ENCODE measurements at places on chromosomes 11 and 22.
A peak's percentile ranks its signal among the peaks of the same experiment; 100 is the strongest.

DNA sequence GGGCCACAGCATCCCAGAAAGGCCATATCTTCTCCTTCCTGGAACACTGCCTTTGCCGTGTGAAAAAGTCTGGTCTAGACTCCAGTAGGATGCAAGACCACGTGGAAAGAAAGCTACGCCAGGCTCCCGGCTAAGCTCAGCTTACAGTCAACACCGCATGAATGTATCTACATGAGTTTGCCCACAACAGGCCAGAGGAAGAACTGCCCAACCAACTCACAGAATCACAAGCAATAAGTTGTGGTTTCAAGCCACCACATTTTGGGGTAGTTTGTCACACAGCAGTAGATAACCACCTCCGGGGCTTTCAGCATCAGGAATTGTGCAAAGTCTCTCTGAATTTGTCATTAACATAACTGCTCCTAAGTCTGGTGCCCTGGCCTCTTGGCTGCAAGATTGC, 27.3 kb downstream of the HSPA8 start:
- DNase-seq = no peak

DNA sequence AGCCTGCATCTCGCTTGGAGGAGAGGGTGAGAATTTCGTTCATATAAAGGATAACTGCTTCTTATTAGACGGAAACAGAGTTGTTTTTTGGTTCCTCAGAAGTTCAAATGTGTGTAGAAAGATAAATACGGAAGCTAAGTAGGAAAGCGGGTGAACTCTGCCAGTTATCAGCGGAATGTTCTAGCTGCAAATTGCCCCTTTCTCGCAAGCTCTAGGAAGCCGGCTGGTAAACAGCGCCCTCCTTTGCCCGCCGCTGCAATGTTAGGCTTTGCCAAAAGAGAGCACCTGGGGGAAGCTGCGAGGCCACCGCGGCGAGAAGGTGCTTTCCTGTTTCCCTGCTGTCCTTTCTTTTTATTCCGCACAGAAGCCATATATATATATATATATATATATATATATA, 67.0 kb downstream of the IGLL5 start:
- DNase-seq = peak; percentile 90

GRCh38 chr11:91199866-91200265, 977.0 kb upstream of the CHORDC1 start:
- no peak for DNase-seq

DNA sequence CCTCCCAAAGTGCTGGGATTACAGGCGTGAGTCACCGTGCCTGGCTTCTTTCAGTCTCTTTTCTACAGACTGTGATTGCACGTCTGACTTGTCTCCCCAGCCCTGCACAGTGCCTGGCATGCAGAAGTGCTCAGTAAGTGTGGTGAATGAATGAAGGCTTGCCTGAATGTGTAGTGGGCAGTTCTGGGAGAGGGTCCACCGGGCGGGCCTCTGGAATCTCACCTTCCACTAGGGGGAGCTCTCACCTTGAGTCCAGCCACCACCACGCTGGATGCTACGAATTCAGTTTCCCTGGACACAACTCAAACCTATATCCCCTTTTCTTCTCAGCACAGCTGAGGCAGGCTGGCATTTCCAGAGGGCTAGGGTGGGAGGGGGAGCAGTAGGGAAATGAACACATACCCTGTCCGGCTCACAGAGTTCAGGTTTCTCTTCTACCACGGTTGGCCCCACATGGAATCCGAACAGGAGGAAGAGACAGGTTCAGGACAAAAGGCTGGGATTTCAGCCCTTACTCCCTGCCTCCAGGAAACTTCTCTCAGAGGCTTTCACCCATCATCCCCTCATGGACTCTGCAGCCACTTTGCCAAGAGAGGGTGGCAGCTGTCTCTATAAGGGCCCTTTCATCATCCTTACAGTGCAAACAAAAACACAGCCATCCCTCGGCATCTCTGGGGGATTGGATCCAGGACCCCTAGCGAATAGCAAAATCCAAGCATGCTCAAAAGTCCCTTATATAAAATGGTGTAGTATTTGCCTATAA, 86.8 kb downstream of the NECTIN1 start:
- peak; percentile 69 for DNase-seq

- DNase-seq = no peak
These were observed 25.4 kb upstream of the BSX start for GRCh38 chr11:123006860-123007542.

DNA sequence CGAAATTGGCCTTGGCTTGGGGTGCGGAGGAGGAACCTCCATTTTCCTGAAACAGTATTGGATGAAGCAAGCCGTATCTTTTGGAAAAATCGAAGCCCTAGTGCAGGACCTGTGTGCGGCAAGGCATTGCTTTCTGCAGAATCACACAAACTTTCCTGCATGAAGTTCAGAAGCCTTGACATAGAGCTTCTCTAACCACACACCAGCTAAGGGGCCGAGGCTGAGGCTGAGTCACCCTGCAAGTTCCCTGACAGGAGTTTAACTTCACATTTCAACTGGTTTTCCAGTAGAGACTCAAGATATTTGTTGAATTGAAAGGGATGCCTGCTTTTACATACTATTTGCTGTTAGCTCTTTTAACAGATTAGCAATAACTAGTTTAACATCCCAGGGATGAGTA, 67.8 kb downstream of the TCF20 start:
- DNase-seq = no peak

- DNase-seq = no peak
These were observed 802.3 kb upstream of the ARHGAP42 start for GRCh38 chr11:99884750-99885149.

DNA sequence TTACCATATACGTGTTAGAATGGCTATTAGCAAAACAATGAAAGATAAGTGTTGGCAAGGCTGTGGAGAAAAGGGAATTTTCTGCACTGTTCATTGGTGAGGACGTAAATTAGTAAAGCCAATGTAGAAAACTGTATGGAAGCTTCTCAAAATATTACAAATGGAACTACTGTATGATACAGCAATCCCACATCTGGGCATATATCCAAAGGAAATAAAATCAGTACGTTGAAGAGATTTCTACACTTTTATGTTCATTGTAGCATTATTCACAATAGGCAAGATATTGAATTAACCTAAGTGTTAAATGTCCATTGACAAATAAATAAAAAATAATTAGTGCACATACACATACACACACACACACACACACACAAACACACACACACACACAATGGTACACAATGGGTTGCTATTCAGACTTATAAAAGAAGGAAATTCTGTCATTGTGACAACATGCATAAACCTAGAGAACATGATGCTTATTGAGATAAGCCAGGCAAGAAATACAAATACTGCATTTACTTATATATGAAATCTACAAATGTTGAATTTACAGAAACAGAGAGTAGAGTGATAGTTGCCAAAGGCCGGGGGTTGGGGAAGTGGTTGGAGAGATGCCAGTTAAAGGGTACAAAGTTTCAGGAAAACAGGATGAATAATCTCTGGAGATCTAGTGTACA, 565.8 kb upstream of the LRRC4C start:
- DNase-seq = no peak

DNA sequence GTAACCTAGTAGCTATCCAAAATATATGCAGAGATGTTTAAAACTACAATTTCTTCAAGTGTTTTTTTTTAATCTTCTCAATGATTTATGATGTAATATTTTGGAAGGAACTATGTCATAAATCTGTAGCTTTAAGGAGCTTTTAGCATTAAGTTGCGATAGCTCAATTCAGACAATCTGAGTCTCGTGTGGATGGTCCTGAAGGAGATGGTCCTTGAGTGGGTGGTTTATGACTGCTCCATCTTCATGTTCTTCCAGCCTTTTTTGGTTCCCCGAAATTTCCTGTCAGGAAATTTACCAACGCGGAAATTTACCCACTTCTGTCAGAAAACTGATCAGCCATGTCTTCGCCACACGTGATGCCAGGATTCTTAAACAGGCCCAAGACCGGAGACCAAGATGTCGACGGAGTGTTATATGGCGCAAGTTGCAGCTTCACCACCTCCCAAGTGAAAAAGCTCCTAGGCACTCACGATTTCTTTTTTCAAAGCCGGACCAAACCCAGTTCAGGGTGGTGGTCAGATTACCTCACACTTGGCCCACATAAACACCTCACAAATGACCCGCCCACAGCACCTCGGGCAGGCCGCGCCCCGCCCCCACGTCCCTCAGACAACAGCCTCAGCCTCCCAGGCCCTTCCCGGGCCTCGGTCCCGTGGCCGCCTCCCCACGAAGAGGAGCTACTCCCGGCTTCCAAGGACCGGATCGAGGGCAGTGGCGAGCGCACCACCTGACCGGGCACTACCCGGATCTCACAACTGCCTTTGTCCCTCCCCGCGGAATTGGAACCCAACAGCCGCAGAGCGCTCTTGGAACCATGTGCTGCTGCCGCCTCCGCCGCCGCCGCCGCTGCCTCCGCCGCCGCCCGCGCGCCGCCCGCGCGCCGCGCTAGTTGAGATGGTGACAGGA, at the start of gene MORC2:
Gene MORC2, minus strand, starts transcription at position 760 of the 909 bp plus-strand sequence. CDS start 885 bp downstream, outside the sequence.
- peak; percentile 73 for DNase-seq

- no peak for DNase-seq
These were observed 4.6 kb downstream of the EWSR1 start for GRCh38 chr22:29272624-29273023.

GRCh38 chr11:36394926-36395325, 98.8 kb downstream of the PRR5L start:
- DNase-seq = no peak

DNA sequence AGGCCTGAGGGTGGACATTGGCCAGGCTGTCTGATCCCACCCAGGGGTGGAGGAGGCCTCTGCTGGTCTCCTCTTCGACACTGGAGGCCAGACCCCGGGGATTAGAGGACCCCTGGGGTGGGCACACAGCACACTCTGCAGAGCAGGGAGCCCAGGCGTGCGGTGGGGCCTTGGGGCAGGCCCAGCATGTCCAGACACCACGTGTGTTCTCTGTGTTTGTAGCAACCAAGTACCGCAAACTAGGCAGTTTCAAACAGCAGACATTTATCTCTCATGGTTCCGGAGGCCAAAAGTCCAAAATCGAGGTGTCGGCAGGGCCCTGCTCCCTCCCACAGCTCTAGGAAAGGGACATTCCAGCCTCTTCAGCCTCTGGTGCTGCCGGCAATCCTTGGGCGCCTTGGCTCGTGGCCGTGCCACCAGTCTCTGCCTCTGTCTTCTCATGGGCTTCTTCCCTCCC, 1.5 kb downstream of the PANX2 start:
- DNase-seq = no peak

DNA sequence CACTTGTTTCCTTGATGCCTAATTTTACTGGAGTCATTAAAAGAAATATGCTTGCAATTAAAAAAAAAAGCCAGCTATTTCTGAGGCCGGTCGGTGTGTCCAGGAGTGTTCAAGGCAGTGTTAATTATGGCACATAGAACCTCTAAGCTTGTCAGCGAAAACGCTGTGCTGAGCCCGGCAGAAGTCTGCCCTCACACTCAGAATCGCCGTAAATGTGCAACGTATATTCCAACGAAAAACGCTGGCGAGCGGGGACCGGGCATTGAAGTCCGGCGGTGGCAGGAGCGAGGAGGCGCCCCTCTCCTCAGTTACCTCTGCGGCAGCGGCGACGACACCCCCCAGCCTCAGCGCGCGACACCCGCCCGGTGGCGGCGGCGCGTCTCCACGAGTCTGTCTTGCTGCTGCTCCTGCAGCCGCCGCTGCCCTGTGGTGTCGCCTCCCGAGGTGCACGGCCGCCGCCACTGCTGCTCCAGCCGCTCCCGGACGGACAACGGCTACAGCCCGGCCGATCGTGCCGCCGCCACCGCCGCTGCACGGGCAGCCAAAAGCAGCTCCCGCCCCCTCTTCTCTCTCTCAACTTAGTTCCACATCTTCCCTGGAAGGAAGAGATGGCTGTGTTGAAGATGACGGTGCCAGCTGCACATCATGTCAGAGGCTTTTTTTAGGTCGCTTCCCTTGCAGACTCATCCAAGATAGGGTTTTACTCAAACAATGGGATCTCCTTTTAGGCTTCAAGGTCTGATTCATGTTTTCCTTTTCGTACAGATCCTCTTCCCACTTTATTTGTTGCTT, 56.0 kb downstream of the JAM3 start:
- peak; percentile 17 for DNase-seq

- DNase-seq = no peak
These were observed 607.9 kb upstream of the B3GAT1 start for GRCh38 chr11:135019899-135020298.

GRCh38 chr22:36743011-36743410, 32.9 kb downstream of the IFT27 start:
- DNase-seq = no peak

- peak; percentile 44 for DNase-seq
These were observed 20.2 kb downstream of the BPIFC start for GRCh38 chr22:32444068-32444467.

DNA sequence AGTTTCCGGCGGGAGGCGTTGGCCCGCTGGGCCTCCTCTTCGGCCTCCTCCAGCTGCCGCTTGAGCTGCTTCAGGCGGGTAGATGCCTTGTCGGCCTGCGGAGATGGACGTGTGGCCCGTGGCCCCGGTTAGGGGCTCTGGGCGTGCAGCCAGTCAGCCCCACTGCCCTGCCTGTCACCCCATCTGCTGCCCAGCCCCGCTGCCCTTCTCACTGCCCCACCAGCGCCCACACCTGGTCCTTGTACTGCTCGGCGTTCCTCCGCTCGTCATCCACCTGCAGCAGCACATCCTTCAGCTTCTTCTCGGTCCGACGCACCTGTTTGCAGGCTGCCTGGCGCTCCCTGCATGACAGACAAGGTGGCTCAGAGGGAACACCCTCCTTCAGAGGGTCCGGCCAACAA, 31.2 kb downstream of the APOL1 start:
- no peak for DNase-seq

GRCh38 chr11:100512475-100512874, 174.6 kb upstream of the ARHGAP42 start:
- DNase-seq = no peak

GRCh38 chr11:105622016-105622415, 12.1 kb downstream of the GRIA4 start:
- DNase-seq = no peak

- DNase-seq = no peak
These were observed 1.5 kb downstream of the EHD1 start for GRCh38 chr11:64876835-64877341.

GRCh38 chr11:1206391-1207271, 16.2 kb upstream of the MUC5B start:
- no peak for DNase-seq

DNA sequence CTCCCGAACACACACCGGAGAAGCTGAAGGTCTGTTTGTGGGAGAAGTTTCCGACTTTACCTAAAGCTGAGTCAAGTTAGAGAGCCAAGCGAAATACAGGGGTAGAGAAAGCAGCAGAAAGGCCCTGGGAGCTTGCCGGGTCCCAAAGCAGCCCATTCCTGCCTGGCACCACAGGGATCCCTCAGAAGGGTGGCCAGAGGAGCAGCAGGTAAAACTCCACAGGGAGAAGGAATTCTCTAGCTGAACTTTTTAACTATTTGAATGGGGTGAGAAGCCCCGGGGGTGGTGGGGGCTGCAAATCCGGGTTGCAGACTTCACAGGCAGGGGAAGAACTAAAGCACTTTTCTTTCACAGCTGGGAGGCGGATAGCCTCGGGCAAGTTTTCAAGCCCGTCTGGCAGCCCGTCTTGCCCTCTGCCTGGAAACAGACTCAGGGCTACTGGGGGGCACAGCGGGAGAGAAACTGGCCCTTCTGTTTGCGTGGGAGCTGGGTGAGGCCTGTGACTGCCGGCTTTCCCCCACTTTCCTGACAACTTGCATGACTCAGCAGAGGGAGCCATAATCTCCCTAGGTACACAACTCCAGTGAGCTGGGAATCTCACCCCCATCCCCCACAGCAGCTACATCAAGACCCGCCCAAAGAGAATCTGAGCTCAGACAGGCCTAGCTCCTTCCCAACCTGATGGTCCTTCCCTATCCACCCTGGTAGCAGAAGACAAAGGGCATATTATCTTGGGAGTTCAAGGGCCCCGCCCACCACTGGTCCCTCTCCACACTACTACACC, 311.0 kb downstream of the SBF2 start:
- DNase-seq = peak; percentile 70
